ENCODE measurements at places on chromosomes 12 and 14. TPM values are rescaled to one million over a fixed set of nuclear protein-coding genes. Genes with fewer than 3 reads are reported as not detected.

DNA sequence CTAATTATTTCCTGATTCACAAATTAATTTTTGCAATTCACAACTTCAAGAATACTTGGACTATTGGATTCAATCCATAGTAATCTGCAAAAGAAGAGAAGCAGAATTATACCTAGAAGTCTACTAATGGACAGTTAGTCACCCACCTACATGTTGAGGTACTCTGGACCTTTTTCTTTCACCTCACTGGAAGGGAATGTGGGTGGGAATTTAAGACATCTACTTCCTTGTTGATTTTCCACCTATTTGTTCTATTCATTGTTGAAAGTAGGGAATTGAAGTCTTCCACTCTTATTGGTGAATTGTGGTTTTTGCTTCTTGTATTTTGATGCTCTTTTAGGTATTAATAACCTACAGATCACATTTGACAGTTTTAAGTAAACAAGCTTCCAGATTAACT, 11.0 kb downstream of the RESF1 start:
- DNase-seq = peak; percentile 60

GRCh38 chr12:89379148-89379838, 27.0 kb upstream of the DUSP6 start:
- no peak for DNase-seq

DNA sequence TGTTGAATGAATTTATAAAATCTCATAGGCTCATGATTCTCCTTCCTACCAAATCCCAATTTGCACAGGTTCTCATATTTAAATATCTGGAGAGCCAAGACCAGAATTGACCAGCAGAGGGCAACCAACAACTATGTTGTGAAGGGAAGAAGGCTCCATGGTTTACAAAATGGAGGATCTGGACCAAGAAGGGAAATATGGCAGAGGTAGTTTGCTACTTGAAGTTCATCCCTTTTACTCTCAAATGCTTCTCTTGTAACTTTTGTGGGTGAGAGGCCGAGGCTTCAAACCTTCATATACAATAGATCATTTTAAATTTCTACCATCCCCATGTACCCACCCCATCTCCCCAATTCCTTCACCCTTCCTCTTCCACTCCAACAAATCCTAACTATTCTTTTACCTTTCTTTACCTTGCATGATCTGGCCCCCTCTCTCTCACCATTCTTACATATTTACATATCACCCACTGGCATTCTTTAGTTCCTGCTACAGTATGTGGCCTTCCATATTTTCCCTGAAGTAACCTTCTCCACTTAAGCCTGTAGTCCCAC, 3.8 kb upstream of the SMARCC2 start:
- DNase-seq = peak; percentile 91

DNA sequence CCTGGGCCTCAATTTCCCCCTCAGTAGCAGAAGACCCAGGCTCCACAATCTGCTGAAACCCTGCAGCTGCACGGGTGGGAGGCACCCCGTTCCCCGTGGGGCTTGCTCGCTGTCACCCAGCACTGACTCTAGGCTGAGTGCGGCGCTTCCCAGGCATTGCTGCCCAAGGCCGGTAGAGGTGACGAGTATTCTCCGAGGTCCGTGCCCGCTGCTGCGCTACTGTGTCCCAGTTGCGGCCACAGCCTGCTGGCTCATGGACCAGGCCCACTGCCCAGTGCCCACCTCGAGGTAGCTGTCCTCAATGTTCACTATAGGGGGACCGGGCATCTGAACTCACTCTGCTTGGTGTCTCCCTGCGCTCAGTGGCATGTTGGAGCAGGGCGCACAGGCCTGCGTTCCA, 74.7 kb downstream of the GSC start:
- DNase-seq = no peak

- peak; percentile 86 for DNase-seq
Observed at GRCh38 chr12:82687021-82688011, 610 bp downstream of the TMTC2 start.

GRCh38 chr14:24274101-24274543, 2.7 kb upstream of the RABGGTA start:
- no peak for DNase-seq

The WDHD1 gene
- total RNA-seq = 5.0 TPM

All from HT-29 (cell line).